ENCODE measurements at places on chromosomes 5 and 9.

GRCh38 chr5:108557686-108558085, 175.8 kb upstream of the FBXL17 start:
- DNase-seq = no peak

DNA sequence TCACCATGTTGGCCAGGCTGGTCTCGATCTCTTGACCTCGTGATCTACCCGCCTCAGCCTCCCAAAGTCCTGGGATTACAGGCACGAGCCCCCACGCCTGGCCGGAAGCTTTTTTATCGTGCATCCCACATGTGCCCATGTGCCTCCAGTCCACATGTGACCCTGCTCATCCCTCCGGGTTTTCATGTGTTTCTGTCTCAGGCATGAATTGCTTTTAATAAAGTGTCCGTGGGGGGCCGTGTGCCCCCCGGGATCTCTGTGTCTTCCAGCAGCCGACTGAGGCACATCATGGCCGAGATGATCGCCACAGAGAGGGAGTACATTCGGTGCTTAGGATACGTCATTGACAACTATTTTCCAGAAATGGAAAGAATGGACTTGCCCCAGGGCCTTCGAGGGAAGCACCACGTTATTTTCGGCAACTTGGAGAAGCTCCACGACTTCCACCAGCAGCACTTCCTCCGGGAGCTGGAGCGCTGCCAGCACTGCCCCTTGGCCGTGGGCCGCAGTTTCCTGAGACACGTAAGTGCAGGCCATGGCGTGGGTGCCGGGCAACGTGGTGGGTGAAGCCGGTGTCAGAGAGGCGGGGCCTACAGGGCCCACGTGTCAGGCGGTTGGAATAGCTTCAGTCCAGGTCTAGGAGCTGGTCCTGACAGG, 22.1 kb upstream of the LRRC14B start:
- DNase-seq = no peak

DNA sequence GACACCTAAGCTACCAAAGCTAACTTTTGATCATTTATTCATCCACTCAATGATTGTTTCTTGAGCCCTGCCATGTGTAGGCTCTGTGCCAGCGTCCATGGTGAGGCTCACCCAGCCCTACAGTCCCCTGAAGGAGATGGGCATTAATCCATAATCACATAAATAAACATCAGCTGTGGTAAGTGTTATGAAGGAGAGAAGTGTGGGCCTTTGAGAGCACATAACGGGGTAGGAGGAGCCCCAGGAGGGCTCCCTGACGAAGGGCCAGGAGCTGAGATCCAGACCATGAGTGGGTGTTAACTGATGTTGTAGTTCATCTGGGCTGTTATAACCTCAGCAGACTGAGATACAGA, 53.9 kb upstream of the AFAP1L1 start:
- no peak for DNase-seq

GRCh38 chr9:19481121-19481870, 72.5 kb downstream of the ACER2 start:
- no peak for DNase-seq

DNA sequence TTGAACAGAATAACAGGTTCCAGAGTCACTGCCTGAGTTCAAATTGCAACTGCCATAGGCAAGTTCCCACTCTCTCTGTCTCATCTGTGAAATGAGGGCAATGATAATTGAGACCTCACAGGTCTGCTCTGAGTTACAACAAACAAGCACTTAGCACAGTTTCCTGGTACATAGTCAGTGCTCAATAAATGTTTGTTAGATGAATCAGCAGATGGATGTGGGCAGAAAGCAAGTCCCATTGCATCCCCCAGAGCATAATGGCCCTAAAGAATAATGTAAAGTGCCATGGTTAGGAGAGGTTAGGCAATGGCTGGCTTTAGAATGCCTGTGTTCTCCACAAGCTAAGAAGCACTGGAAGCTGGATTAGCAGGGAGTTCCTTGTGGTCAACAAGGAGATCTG, 136.5 kb upstream of the LARP1 start:
- no peak for DNase-seq

GRCh38 chr9:112093870-112094216, 81.3 kb downstream of the SUSD1 start:
- no peak for DNase-seq

DNA sequence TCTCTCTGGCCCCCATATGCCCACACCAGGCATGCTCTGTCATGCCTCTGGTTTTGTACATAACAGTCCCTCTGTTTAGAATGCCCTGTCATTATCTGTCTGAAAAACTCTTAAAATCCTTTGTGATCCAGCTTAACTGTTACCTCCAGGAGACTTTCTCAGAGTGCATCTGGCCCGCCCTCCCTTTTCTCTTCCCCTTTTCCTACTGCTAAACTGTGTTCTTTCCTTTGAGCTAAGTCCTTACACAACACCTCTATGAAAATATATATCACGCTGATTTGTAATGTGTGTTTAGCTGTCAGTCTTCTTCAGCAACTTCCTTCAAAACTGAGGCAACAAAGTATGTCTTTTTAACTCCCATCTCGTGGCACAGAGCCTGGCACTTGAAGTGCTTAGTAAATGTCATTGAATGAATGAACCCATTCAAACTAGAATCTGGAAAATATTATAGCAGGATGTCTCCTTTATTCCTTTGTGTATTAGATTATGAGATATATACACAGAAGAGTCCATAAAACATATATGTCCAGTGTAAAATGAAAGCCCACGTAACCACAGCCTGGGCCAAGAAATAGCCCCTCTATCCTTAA, 166.2 kb upstream of the KLF9 start:
- peak; percentile 26 for DNase-seq

- no peak for DNase-seq
Observed at GRCh38 chr5:12885018-12885417, 980.8 kb upstream of the CTNND2 start.

DNA sequence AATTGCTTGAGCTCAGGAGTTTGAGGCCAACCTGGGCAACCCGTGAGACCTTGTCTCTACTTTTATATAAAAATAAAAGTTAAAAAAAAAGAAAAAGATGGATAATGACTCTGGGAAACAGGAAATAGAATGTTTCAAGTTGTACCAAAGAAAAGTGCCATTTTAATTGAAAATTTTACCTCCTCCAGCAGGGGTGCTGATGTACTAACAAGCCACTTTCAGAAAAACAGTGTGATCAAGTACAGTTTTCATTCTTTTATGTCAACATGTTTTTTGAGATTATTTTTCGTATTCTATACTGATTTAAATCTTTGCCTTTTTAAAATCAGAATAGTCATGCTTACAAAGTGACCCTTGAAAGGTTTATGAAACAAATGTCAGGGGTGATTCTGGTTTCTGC, 30.8 kb downstream of the F2R start:
- DNase-seq = no peak

DNA sequence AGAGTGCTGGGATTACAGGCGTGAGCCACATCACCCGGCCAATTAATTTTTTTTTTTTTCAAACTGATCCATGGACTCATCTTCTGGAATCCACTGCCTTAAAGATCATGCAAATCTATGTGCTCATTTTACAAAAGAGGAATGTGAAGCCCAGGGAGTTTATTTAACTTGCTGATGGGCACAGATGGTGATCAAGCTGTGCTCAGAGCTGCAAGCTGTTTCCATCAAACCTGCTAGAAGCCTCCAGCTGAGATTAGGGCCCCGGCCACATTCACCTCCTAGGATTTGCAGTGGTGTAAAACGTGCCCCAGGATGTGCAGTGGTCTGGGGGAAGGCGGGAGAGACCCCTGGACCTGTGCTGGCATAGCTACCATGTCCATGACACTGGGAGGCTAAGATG, 56.1 kb upstream of the TUT7 start:
- DNase-seq = no peak

DNA sequence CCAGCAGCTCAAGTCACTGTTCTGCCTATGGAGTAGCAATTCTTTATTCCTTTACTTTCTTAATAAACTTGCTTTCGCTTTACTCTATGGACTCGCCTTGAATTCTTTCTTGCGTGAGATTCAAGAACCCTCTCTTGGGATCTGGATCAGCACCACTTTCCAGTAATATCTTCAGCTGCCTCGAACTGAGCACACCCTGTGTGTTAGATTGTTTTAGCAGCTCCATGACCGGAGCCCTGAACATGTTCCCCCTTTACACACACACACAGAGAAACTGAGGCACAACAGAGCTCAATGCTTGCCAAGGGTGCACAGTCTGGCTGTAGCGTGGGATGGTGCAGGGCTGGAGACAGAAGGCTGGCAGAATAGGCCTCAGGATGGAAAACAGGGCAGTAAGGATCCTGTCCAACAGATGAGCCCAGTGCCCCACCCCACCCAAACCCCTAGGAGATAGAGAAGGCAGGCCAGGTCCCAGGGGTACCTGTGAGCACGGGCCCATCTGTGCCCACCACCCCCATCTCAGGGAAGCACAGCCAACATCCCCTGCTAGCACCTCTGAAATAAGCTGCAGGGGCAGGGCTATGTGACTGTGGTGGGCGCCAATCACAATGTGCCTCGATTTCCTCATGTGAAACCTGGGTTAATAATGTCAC, 27.9 kb downstream of the BICD2 start:
- DNase-seq = no peak

DNA sequence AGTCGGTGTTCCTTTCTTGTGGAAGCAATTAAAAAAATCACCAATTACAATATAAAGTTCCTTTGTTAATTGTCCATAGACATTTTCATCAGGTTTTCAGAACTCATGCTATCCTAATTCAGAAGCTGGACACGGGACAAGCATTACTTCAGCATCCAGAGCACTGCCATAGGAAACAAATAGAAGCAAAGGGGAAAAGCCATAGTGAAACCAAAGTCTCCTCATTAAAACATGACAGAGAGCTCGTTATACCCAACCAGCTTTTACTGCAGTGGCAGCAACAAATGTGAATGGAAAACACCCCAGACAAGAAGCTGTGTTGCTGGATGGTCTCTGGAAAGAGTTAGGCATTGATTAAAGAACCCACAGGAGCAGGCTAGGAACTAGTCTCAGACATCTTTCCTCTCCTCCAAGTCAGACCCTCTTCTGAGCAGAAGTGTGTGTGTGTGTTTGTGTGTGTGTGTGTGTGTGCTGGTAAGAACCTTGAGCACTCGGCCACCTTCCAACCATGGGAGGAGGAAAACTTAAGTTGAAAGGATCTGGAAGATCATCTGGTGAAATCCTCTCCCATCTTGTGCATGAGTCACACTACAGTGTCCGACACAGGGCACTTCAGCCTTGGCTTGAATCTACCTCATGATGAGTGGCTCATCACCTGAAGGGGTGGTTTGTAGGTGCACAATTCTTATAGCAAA, 162.6 kb upstream of the ADAMTS16 start:
- no peak for DNase-seq

- no peak for DNase-seq
Observed at GRCh38 chr5:20102293-20102692, 114.3 kb upstream of the CDH18 start.

DNA sequence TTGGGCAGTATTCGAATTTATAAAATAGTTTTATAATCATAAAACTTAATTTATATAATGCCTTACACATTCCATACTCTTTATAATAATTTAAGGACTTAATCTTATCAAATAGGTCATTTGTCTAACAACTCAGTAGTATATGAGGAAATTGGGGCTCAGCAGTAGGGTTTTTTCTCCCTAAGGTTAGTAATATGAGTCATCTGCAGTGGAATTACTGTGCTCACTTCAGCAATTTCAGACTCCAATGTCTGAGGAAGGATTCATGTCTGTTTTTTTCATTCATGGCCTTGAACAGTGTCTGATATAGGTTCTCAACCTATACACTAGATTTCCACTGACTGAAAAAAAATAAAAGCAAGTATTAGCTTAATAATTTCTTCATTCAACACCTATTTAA, 7.4 kb downstream of the DMRTA1 start:
- no peak for DNase-seq

DNA sequence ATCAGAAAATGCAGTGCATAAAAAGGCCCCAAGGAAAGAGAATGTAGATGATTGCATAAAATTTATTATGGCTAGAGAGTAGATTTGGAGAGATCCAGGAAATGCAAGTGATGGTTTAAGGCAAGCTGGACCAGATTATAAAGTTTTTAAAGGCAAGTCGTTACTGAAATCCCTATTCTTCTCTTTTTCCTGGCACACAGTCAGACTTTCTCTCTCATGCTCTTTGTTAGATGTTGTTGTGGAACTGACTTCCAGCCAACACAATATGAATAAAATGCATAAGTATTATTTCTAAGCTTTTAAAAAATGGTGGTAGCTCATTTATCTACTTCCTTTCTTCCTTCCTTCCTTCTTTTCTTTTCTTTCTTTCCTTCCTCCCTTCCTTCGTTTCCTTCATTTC, 1085.4 kb upstream of the CDH6 start:
- no peak for DNase-seq

DNA sequence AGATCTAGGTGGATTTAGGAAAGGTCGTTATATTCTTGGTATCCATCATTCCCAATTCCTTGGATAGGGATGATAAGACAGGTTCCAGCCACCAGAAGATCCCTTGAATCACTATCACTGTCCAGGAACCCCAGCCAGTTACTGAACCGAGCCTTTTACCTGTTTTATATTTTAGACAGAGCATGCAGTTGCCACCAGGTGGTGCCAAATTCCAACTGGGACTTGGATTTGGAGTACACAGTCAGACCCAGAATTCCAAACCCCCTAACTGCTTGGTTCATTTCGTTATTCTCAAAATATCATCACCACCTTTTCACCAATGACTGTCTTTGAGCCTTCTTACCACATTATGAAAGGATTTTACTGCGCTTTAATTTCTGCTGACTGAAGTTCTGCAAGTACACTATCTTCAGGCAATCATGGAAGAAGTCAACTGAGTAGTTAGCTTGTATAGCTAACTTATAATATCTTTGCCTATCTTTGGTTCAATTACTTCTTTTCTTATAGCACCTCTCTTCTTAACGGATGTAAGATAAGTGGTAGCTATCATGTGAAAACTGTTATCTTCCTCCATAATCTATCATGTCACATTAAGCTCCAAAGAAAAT, 191.8 kb downstream of the PRR16 start:
- DNase-seq = no peak

GRCh38 chr9:104923740-104924139, 4.2 kb downstream of the ABCA1 start:
- DNase-seq = no peak

GRCh38 chr5:92019376-92019990, 636.4 kb upstream of the ARRDC3 start:
- no peak for DNase-seq

- DNase-seq = peak; percentile 25
Observed at GRCh38 chr5:60649288-60649917, 50.6 kb downstream of the DEPDC1B start.

Data from GF-D8 (cell line).